Activated CD4-positive, alpha-beta T cell treated with anti-CD3 and anti-CD28 coated beads for 24 hours (primary cell): ENCODE measurements at places on chromosomes 11 and 22.

DNA sequence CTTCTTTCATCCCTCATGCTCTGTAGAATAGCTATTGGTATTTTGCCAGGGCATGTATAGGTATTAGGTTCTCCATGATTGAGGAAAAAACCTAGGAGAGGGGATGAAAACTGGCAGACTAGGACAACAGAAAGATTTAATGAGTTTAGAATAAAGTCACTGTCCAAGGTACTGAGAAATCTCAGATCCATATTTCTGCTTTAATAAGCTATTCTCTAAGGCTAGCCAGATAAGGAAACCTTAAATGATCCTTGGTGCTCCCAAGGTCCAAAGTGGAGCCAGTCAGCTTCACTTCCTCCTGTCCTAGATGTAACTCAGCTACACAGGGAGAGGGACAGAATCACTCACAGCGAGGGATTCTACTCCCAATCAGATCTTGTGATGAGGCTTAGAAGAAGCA lies 13.7 kb upstream of the CSNK2A3 start:
- no peak for DNase-seq

DNA sequence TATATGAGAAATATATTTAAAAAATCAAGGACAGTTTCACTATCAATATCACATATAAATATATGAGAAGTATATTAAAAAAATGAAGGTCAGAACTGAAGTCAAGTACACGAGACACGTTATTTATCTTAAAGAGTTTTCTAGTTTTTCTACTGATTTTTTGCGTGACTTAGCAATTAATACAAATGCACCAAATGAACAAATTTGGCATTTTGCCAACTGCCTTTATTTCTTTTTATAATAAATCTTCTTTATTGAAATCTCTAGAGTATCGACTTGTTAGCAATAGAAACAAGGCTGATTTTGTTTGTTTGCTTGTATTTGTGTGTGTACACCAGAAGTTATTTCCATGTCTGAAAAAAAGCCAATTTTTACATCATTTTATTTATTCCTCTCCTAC lies 1684.7 kb upstream of the RAG2 start:
- no peak for DNase-seq

DNA sequence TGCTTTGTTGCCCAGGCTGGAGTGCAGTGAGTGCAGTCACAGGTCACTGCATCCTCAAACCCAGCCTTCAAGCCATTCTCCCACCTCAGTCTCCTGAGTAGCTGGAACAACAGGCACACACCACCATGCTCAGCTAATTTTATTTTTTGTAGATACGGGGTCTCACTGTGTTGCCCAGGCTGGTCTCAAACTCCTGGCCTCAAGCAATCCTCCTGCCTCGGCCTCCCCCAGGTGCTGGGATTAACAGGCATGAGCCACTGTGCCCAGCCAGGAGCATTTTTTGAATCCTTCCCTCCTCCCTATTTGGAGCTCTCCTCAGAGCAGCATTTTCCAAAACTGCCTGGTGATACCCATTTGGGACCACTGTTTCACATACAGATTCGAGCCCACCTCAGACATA lies 77.2 kb downstream of the NCAPD3 start:
- DNase-seq, result no peak

DNA sequence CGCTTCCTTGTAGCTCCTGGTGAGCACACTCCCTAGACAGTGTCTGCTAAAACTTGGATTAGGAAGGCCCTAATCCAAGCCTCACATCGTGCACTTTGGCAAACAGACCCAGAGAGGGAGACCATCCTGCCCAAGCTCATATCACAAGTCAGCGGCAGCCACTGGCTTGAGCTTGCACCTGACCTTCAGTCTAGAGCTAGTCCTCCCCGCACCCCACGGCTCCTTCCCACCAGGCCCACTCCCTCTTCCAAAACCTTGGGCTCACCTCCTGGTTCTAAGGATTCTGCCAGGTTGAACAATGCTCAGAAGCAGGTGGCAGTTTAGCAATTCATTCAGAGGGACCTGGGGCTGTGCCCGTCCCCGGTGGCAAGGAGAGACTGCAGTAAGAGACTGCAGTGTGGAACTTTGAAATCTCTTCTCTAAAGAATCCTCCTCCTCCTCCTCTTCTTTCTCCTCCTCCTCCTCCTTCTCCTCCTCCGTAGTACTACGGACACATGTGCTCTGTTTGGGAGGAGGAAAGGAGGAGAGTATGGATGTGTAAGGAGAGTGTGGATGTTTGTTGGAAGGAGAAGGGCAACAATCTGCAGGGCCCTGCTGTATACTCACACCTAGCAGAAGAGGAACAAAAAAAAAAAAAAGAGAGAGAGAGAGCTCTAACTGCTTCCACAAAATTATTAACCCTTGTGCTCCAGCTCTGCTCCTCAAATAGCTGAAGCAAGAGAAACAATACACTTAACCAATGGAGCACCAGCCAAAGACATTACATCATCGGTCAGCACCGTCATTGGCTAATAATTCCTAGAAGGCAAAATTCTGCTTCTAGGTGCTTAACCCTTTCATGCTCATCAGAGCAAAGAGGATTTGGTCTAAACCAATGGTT lies 6.0 kb downstream of the SYN3 start:
- no peak for DNase-seq

GRCh38 chr11:19869946-19870589 lies 157.4 kb downstream of the NAV2 start:
- no peak for DNase-seq

DNA sequence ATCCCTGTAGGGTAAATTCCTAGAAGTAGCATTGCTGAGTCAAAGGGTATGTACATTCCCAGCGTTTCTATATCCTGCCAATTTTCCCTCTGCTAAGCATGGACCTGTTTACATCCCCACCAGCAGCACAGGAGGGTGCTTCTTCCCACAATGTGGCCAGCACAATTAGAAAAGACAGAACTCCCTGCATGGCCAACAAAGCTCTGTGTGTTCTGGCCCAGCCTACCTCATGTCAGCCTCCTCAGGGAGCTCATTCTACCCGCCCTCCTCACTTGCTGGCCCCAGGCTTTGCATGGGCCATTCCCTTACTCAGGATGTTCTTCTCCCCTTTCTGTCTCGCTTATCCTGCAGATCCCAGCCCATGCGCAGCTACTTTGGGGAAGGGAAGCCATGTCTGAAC lies 186.1 kb downstream of the DSCAML1 start:
- DNase-seq, result no peak

- no peak for DNase-seq
These were observed 35.6 kb upstream of the TH start for GRCh38 chr11:2207212-2207611.

GRCh38 chr11:114311946-114312345 lies 15.7 kb downstream of the NNMT start:
- no peak for DNase-seq

DNA sequence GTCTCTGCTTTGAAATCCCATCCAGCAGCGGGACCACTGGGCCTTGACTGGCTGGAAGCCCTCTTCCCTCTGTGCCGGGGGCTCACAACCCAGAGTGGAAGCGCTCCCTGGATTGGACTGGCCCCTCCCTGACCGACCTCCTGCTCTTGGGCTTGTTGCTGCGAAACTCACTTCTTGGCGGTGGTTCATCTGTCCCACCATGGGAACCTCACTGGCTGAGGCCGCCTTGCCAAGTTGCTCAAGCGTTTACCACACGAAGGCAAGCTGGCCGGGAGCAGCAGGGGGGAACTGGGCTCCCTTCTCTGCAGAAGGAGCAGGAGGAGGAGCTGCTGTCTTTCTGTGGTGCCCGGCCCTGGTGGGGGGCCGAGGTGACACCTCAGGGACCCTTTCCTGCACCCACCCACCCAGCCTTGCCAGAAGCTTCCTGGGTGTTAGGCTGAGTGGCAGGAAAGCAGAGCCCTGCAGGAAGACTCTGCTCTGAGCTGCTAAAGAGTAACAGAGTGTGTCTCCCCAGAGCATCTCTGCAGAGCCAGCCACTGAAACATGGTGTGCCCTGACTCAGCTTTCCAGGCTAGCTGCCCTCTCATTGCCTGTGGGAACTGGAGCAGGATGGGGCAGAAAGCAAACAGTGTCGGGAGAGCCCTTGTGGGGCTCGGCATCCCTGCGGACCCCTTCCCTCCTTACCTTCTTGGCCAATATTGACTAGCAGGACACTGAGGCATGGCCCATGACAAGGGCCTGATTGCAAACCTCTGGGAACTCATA lies 88.5 kb upstream of the ALX4 start:
- DNase-seq, result no peak

GRCh38 chr11:129374993-129375750 lies 476 bp upstream of the BARX2 start:
- peak; percentile 14 for DNase-seq

DNA sequence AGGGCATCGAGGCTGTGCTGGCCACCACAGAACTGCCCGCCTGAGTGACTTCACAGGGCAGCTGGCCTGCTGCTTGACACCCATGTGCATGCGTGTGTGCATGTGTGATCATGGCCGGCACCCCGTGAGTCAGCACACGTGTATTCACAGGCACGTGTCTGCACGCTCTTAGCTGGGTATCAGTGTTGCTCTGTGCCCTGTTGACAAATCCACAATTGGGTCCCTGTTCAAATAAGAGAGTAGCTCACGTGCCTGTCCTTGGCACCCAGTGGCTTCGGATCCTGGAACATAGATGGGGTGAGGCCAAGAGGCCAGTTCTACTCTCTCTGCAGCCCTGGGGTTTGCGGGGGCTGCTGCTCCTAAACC lies 14.0 kb downstream of the B3GAT1 start:
- DNase-seq, result no peak

DNA sequence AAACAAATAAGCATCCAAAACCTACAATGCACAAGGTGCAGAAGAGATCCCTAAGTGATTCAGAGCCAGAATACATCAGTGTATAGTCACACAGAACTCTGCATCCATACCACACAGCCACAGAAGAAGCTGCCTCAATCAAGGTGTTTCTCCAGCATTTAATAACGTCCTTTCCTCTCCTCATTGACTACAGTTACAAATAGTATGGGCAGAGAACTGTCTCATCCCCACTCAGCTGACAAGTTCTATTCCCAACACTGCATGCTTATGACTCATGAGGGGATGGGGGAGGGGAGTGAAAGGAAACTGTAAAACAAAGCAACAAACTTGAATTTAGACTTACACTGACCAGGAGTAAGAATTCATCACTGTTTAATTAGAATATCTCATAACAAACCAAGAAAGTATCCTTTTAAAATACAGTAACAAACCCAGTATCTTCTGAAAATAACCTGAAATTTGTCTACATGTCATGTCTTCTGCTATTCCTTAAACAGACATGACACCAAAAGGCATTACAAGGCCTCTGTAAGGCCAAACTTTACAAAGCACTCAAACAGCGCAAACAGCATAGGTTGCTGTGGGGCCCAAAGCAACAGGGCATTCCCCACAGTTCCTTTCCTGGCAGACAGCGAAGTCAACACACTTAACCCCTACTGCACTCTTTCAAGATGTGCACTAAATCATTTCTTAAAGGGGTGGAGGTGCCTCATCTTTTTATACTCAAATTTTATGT lies 29.3 kb downstream of the CELF1 start:
- no peak for DNase-seq

DNA sequence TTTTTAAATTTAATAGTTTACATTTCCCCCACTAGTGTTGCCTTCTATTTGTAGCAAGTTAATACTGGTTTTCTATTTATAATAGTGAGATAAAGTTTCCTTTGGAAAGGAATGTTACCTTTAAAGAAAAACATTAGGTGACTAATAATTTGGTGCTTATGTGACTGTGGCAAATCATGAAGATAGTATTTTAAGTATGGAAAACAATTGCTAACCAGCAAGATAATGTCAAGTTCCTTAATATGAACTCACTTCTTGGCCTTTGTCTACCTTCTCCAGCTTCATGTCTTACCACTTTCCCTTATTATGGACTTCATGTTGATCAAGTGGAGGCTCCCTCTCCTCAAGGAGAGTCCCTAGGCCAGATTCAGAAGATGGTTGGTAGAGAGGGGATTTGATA lies 27.2 kb downstream of the ARHGEF12 start:
- no peak for DNase-seq

GRCh38 chr11:75068993-75069392 lies 27.7 kb downstream of the OR2AT4 start:
- DNase-seq, result no peak

GRCh38 chr11:102528618-102529017 lies 1.9 kb downstream of the MMP7 start:
- no peak for DNase-seq

GRCh38 chr22:21710156-21710555 lies 25.4 kb downstream of the YPEL1 start:
- no peak for DNase-seq

GRCh38 chr22:17486313-17486712 lies 77.0 kb upstream of the SLC25A18 start:
- no peak for DNase-seq

GRCh38 chr11:94800414-94800813 lies 32.3 kb downstream of the AMOTL1 start:
- no peak for DNase-seq

- no peak for DNase-seq
These were observed 53.1 kb downstream of the THAP12 start for GRCh38 chr11:76327756-76328388.

GRCh38 chr11:11397781-11398180 lies 44.7 kb upstream of the CSNK2A3 start:
- no peak for DNase-seq

DNA sequence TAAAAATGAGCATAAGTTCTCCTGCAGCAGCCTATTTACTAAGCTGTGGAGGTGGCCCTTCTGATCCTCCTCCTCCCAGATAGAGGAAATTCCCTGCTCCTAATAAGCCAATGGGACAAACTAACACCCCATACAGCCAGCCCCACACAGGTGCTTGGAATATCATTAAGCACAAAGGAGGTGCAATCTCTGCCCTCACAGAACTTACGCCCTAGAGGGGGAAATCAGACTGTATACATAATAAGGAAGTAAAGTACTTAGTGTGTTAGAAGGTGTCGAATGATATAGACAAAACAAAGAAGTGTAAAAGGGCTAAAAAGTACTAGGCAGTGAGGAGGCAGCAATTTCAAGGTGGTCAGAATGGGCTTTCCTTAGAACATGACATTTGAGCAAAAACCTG lies 5.8 kb downstream of the MS4A12 start:
- no peak for DNase-seq

DNA sequence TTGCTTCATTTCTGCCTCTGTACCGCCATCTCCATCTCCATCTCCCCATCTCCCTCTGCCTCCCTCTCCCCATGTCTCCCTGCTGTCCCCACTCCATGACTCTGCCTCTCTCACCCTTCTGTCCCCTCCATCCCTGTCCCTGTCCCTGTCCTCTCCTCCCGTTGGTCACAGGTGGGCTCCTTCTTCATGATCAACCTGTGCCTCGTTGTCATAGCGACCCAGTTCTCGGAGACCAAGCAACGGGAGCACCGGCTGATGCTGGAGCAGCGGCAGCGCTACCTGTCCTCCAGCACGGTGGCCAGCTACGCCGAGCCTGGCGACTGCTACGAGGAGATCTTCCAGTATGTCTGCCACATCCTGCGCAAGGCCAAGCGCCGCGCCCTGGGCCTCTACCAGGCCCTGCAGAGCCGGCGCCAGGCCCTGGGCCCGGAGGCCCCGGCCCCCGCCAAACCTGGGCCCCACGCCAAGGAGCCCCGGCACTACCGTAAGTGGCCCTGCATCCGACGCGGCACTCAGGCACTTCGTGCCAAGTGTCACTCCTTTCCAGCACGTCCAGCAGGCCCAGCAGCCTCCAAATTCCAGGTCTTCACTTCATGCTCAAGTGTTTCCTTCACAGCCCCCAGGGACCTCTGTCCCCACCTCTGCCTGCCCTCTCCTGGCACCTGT lies 76.0 kb downstream of the CACNA1I start:
- no peak for DNase-seq
